ENCODE measurements at places on chromosomes 5 and 9.

DNA sequence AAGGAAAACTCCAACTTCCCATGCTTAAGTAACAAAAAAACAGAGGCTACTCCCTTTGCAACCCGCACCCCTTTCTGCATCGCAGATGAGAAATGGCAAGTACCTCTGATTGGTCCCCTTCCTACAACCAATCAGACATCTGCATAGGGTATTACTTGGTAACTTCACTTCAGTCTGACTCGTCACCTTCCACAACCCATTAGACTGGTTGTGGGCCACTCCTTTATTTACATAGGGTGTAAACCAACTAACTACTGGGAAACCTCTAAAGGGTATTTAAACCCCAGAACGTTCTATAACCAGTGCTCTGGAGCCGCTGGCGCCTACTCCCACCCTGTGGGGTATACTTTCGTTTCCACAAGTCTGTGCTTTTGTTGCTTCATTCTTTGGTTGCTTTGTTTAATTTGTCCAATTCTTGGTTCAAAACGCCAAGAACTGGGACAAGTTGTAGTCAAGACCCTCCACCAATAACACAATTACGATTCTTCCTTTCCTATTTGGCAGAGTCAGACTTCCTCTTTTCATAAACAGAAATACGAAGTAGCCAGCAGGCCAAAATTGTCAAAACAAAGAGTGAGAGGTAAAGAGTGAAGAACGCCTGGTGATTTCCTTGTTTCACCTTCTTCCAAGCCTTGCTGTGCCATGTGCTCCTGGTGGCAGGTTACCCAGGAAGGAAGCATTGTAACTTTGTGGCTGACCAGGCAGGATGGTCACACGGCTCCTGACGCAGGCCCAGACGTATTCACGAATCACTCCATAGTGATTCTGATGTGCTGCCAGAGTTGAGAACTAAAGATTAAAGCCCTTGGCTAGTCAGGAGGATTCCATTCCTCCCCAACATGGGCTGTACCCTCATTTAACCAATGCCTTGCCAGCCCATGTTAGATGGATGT lies 477.4 kb downstream of the ARHGEF28 start:
- DNase-seq: no peak

DNA sequence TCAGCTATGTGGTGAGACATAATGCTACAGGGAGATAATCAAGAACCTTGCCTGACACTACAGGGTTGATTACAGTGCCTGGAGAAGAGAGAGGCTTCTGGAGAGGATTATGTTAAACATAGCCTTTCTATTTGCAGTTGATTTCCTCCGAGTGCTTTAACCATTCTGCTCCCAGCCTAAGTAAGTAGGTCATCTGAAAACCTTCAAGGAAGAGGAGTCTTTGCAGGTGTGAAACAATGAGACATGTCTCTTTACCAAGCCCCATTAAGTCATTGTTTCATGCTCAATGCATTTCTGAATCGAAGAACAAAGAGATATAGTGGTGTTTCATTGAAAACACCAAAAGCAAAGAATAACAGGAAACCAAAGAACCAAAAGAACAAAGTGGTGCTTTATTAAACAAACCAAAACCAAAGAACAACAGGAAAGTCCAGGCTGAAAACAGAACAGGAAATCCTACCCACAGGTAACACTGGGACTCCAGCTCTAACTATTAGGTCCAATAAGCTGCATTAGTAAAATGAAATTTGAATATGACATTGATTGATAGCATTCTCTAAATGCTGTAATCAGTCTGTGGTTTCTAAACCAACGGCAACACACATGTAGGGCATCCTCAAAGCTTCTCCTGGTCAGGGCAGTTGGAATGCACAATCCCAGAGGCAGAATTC lies 113.3 kb upstream of the SPATA31D4 start:
- DNase-seq: no peak

GRCh38 chr9:137784641-137785513 lies 92.7 kb upstream of the CACNA1B start:
- no peak for DNase-seq

- DNase-seq: no peak
Measured at GRCh38 chr5:175092691-175093090, 351.3 kb downstream of the DRD1 start.

DNA sequence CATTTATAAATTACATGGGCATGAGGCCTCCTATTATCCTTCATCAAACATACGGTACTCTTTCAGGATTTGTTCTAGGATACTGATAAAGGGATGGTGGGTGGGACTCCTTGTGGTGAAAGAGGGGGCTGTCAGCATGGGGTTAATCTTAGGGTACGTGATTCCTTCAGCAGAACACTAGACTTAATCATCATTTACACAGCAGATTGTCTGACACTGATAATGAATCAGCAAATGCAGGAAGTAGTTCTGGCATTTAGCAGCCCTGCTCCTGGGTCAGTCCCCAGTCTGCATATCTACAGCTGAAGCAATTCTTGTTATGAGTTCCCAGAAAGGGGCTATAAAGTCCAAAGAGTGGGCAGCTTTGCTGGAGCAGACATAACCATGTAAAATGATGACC lies 384.6 kb downstream of the SPOCK1 start:
- no peak for DNase-seq
